ENCODE measurements at places on chromosomes 7 and 10.

- DNase-seq = no peak
These were observed 12.3 kb downstream of the THNSL1 start for GRCh38 chr10:25028711-25029110.

GRCh38 chr7:28408960-28409715 is 3.2 kb upstream of the CREB5 start:
- peak; percentile 97 for DNase-seq

- no peak for DNase-seq
These were observed 27.4 kb downstream of the EPDR1 start for GRCh38 chr7:37947941-37948210.

DNA sequence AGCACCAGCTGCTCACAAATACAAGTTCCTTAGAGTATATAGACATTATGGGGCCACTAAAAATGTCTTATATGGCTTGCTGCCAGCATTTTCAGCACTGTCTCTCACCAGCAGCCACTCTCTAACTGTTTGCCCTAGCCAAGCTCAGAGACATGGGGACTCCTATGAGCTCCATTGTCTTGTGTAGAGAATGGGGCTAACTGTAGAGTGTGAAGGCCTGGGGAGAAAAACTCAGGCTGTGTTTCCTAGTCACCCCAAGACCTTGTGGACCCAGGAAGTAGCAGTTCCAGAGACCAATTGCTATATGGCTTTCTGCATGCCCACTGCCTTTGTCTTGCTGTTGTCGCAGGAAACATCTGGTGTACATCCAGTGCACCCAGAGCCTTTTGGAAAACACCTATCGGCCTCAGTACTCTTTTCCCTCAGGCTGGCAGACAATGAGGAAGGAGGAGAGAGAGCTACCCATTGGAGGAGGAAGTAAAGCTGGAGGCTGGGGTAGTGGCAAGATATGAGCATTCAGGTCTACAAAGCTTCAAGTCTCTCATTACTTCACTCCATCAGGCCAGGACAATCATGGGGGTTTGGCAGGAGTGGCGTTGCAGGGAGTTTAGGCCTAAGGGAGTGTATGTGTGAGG is 28.4 kb downstream of the ENTPD1 start:
- DNase-seq = no peak

DNA sequence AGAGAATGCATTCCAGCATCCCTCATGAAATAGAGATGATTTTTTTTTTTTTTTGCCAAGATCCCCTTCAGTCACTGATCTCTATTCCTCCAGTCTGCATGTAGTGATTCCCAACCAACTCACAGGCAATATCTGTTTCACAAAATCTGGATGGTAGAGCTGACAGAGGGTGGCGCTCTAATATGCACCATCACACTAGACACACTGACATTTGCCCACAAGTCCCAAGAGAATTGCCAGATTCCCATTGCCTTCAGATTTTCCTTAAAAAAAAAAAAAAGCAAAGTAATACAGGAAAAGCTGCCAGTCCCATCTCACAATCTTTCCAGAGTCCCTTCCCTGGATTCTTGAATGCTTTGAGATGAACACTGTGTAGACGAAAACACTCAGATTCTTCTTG is 301.0 kb downstream of the SORCS1 start:
- DNase-seq = no peak

DNA sequence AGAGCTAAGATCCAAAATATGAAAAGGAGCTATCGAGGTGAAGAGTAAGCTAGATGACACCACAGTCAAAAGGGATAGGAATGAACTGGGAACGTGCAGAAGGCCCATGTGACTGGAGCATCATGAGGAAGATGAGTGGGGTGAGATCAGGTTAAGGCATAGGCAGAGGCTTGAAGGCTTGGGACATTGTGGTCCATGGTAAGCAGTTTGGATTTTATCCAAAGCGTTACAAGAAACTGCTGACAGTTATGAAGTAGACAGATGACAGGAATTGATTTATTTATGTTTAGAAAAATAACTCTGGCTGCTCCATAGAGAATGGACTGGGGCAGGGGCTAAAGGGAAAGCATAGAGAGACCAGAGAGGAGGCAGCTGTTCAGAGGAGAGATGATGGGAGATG is 18.1 kb upstream of the PANK1 start:
- no peak for DNase-seq

DNA sequence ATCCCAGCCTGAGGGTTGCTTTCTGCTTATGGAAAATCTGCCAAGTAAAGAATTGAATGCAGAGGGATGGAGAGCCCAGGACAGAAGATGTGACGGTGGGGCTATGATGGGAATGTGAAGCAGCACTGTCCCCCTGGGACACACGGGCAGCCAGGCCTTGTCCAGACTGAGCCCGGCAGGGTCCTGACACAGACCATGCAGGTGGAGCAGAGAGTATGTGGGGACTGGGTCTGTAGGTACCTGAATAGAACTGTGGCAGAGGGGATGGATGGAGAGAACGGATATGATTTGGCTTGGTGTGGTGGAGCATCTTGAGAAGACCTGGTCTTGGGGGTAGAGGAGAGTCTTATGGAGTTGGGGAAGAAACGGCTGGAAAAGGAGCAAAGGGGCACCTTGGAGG is 732 bp upstream of the LRRC18 start:
- no peak for DNase-seq

- DNase-seq = no peak
These were observed 37.4 kb upstream of the LBX1 start for GRCh38 chr10:101266381-101267289.

DNA sequence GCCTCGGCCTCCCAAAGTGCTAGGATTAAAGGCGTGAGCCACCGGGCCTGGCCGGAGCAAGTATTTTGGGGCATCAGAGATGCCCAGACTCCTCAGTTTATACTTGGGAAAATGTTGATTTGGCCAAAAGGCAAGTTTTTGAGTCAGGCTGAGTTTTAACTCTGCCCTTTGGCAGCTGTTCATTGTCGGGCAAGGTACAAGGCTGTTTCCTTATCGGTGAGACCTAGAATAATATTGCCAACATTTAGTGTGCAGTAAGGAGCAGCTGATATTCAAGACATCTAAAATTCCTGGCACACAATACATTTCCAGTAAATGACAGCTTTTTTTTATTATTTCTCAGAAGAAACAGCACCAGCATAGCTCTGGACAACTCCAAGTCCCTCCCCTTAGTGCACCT is 147.6 kb upstream of the C7orf33 start:
- no peak for DNase-seq

- no peak for DNase-seq
These were observed 4.4 kb downstream of the LAMTOR4 start for GRCh38 chr7:100152937-100153666.
